GM20000 (cell line): ENCODE measurements at places on chromosomes 12 and 14.
A peak's percentile ranks its signal among the peaks of the same experiment; 100 is the strongest.

- no peak for DNase-seq
Observed at GRCh38 chr14:50389668-50390441, 6.8 kb downstream of the CDKL1 start.

- no peak for DNase-seq
Observed at GRCh38 chr12:9342614-9343353, 134.6 kb upstream of the PZP start.

- DNase-seq: no peak
Observed at GRCh38 chr14:100606687-100607610, 19.7 kb upstream of the BEGAIN start.

DNA sequence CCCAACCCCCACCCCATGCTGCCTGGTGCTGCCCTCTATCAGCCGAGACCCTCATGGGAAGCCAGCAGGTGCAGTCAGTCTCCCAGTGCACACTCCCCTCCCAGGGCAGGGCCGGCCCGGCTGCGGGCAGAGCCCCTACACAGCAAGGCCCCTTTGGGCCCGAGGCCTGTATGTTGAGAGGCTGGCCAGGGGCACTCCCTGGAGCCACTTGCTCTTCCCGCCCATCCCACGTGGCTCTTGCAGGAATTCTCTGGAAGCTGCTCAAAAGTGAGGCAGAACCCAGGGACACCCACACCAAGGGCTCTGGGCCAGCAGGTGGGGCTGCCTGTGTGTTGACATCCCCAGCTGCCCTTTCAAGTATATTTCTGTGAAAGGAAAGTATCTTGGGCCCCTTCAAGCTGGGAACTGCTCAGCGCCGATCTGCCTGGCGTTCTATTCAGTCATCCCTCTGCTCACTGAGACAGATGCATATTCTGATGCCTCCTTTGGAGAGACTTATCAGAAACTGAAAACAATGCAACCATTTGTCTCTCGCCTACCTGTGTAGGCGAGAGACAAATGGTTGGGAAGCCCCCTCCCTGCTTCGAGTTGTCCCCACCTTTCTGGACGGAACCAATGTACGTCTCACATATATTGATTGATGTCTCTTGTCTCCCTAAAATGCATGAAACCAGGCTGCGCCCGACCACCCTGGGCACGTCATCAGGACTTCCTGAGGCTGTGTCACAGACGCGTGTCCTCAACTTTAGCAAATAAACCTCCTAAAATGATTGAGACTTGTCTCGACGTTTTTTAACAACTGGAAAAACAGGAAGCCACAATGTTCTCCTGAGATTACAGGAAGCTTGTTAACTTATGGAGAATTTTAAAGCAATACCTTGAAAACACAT, 6.0 kb downstream of the GPR132 start:
- DNase-seq: no peak

GRCh38 chr14:76772300-76773187, 11.3 kb downstream of the VASH1 start:
- DNase-seq: no peak

DNA sequence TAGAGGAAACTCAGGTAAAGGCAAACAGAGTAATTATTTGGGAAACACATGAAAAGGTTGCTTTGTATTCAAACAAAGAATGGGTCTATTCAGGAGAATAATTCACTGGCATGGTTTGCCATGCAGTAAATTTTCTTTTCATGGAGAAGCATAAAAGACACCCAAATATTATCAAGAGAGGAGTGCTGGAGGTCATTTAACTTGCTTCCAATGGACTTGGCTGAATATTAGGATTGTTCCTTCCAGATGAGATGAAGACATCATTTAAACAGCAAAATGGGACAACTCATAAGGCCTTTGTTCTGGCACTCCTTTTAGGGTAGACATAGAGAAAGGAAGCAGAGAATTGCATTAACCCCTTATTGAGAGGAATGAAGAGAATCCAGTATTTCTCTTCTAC, 38.7 kb downstream of the WIF1 start:
- DNase-seq: no peak

DNA sequence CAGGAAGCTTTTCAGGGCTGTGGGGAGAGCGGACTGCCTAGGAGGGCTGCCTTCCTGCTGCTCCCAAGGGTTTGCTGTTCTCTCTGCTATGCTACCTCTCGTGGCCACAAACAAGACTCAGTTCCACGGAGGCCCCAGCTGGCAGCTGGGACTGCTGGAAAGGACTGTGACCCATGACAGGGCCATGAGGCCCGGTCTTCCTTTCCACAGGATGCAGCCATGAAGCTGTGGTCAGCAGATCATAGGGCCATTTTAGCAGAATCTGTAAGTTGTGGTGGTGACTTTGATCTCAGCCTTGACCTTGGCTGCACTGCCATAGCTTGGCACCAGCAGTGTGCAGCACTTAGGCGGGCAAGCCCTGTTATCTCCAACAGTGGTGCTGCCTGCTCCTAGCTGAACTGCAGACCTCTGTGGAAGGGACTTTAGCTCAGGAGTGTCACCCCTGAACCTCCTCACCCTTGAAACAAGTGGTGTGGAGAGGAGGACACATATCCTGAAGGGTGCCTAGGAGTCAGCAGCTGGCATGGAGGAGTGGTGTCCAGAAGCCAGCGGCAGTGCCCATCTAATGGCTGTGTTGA, 12.3 kb downstream of the KRT80 start:
- DNase-seq: no peak

DNA sequence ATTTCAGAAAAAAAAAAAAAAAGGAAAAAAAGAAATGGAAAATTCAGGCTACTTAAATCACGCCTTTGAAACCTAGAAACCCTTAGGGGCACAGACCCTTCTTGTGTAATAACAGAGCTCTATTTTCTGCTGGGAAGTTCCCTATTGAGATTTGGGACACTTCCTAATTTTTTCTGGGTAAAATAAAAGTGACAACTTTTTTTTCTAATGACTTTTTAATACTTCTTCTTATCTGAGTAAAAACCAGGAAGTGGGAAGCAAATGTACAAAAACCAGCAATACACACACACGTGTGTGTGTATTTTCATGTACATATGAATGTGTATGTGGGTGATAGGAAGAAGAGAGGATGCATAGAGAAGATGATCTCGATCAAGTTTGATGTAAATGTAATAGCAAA, 35.8 kb downstream of the ETV6 start:
- DNase-seq: no peak

DNA sequence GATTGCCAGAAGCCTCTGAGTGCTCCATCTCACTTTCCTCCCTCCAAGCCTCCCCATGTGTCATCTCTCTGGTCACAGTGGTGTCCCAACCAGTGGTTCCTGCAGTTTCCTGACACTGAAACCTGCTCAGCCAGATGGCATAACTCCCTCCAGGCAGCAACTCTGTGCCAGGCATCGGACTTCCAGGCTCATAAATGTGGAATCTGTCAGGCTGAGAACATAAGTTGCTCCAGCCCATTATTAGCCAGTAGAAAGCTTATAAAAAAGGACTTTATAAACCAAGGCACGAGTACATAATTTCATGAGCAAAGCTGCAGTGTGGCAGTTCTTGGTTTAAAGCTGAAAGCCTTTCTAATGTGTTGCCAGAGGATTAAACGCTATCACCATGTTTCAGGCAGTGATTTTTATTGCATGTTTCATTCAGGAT, 194.3 kb downstream of the DACT1 start:
- no peak for DNase-seq

DNA sequence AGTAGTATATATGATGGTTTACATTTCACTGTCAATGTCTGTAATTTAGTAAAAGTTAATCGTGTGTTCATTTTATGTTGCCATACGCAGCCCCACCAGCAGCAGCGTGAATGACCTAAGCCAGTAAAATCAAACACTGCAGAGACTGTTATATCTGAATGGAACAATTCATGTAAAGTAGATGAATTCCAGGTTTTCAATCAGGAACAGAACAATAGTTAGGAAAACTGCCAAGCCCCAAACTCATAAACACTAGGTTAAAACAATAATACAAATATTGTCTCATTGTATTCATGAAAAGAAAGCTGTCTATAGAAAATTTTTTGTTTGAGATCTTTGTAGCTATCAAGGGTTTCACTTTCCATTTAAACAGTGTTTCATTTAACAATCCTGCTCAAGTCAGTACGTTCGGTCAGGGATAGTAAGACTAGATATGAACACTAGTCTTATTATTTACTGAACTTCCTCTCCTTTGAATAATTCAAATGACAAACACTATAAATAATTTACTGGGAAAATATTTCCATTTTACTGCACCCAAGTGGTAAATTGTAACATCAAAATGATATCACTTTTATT, 256.8 kb upstream of the FLRT2 start:
- no peak for DNase-seq

DNA sequence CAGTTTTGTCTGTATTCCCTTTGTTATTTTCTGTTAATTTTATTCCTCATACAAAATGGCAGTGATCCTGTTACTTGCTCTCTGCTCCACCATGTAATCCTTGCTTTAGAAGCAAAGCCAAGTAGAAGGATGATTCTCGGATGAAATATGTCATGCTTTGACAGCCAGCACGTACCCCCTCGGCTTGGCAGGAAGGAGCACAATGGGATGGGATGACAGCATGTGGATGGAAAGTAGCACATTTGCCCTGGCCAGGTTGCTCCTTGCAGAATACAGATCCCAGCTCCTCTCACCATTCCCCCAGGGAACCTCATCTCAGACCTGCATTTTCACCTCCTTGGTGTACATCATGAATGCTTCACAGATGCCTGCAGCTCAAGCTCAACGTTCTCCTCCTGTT, 35.1 kb upstream of the ATF1 start:
- DNase-seq: no peak

- no peak for DNase-seq
Observed at GRCh38 chr12:5910790-5911548, 34.1 kb downstream of the ANO2 start.

- DNase-seq: no peak
Observed at GRCh38 chr12:124751654-124752355, 111.9 kb downstream of the SCARB1 start.

- DNase-seq: no peak
Observed at GRCh38 chr12:62766496-62766895, 168.5 kb downstream of the PPM1H start.

- no peak for DNase-seq
Observed at GRCh38 chr12:47901063-47901717, 3.6 kb downstream of the VDR start.

DNA sequence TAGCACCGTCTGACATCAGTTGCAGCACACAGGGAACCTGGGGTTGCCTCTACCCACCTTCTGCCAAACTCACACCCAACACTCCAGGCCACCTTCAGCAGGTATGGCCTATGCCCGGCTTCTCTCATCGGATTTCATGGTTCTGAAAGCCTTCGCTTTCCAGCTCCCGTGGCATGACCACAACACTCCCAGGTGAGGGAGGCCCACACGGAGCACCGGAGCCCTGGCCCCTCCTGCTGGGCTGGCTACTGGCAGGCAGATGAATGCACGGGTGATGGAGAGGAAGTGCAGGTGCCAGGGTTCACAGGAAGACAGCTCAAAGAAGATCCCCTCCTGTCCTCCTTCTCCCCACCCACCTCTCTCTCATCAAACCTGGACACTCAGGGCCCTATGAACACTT, 37.2 kb downstream of the CACNA2D4 start:
- DNase-seq: no peak

GRCh38 chr14:60735416-60735815, 855 bp downstream of the MNAT1 start:
- DNase-seq: no peak

DNA sequence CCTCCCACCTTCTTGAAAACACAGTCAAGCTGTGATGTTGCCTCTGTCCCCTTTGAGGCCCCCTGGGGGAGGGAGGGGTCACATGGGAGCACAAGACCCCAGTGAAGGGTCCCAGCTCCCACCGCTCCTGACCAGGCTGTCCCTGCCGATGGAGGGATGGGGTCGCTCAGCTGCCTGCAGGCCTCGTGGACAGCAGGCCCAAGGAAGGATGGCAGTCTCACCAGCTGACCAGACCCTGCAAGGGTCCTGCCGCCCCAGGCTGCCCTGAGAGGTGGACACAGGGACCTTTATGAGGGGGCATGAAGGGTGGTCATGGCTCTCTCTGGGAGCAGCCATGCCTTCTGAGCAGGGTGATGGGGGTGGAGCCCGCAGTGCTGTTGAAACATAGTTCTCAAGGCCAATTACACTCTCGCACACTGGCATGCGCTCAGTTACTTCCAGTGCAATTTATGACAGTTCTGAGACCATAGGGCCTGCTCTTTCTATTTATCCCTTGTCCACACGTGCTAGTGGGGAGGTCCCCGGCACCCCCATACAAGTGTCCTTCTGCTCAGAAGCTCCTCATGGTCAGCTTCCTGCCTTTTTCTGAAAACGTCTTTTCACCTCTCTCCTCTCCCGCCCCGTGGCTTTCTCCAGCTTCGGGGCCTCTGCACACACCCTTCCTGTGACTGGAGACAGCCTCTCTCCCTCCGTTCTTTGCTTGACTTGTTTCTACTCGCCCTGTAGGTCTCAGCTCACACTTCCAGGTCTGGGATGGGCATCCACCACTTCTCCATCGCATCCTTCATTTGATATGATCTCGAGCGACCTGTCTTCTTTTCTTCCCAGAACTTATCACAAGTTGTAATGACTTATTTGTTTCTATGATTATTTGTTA, 313.1 kb downstream of the ADGRD1 start:
- no peak for DNase-seq

GRCh38 chr12:110245369-110245772, 35.7 kb upstream of the ATP2A2 start:
- peak; percentile 52 for DNase-seq

GRCh38 chr12:69442894-69443293, 27.3 kb upstream of the FRS2 start:
- DNase-seq: no peak

DNA sequence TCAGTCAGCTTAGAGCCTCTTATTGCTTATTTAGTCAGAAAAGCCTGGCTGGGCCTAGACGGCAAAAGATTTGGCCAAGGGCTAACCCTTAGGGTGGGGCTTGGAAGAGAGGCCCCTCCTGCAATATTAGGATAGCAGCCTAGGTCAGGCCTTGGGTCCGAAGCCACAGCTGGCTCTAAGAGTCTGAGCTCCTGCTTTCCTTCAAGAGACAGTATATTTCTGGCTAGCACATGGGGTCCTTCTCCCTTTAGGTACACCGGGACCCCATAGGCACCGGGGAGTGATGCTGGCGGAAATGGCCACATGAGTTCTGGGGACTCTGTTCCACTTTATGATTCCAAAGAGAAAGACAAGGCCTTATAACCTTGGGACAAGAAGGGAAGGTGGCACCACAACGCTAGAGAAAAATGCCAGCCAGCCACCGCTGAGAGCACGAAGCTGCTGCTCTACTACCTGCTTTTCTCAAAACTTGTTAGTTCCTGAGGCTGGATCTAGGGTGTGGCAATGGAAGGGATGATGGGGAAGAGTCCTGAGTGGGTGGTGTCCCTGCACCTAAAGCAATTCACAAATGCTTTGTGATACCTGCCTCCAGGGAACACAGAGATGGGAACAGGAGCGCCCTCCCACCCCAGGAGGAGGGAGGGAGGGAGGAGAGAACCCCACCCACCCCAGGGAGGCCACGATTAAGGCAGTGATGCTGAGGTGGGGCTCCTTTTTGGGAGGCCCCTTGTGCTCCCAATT, 3.1 kb upstream of the AVIL start:
- DNase-seq: no peak

DNA sequence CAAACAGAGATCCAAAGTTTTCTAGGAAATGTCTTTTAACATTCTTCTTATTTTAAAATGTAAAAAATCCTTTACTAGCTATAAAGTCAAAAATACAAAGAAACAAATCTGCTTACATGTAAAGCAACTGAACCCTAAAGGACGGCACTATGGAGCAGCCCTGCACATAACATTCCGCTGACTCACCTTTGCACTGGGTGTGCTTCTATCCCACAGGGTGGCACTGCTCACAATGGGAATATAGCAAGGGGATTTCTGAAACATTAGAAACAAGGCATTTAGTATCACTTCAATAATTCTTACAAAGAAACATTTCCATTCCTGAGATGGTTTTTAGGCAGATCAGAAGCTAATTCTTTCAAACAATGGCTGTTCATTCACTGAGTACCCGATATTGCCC, 94.3 kb downstream of the C12orf42 start:
- DNase-seq: no peak

- no peak for DNase-seq
Observed at GRCh38 chr12:32284561-32284960, 114.8 kb upstream of the FGD4 start.
